Stimulated activated memory B cell treated with anti-CD40 and anti-IgM and Interleukin-4, amounts not matched to agents 10 μg/mL and 1 μg/mL and 100 μg/mL, for 72 hours (primary cell): ENCODE measurements at places on chromosomes 1 and 21.
A peak's percentile ranks its signal among the peaks of the same experiment; 100 is the strongest.

- ATAC-seq: no peak
Measured at GRCh38 chr1:100924991-100925390, 29.1 kb downstream of the SLC30A7 start.

DNA sequence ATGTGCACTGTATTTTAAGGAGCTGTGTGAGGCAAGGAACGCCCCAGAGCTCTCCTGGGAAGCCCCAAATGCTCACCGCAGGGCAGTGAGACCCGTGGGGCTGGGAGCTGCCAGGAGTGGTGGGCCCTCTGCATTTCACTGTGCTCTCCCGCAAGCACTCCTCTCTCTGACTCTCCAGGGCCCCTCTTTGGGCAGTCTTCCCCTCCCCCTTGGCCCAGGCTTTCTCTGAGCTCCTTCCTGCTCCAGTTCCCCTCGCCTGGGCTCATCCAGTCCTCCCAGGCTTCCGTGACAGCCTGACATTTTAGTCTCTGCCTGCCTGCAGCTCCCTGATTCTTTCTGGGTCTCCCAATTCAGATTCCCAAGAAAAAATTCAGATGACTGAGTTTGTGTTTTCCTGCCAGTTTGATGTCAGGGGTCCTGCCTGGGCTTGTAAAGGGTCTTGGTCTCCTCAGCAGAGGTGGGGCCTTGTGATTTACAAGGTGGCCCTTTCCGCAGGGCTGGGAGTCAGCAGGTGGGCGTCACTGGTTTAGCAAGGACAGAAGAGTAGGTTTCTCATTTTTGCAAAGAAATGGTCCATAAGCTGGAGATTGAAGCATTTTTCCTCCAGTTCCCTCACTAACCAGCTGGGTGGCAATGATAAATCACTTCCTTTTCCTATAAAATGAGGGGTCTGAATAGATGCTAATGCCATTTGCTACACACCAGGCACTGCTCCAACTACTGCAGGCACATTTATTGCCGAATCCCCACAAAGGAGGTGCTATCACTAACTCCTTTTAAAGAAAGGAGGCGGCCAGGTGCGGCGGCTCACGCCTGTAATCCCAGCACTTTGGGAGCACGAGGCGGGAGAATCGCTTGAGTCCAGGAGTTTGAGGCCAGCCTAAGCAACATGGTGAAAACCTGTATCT is 1.9 kb upstream of the CA6 start:
- ATAC-seq: no peak

- peak; percentile 96 for ATAC-seq
Measured at GRCh38 chr21:14545906-14546480, at the start of gene SAMSN1. Gene SAMSN1 (minus strand): TSS chr21:14546315. CDS start chr21:14546261, 54 bp downstream.

DNA sequence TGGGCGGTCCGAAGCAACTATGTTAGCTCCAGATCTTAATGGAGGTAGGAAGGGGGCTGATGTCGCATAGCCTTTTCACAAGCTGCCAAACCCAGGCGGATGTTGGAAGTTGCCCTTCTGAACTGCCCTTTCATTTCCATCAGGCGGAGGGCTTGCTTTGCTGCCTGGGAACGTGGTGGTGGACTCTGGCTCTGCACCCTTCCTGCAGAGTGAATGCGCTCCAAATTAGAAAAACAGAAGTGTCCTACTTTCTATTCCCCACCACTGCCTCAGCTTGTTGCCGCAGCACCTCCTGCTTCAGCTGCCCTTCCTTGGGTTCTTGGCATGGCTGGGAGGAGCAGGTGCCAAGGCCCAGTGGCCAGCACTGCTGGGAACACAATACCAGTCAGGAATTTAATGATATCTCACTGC is 60.6 kb downstream of the AK4 start:
- ATAC-seq: no peak

DNA sequence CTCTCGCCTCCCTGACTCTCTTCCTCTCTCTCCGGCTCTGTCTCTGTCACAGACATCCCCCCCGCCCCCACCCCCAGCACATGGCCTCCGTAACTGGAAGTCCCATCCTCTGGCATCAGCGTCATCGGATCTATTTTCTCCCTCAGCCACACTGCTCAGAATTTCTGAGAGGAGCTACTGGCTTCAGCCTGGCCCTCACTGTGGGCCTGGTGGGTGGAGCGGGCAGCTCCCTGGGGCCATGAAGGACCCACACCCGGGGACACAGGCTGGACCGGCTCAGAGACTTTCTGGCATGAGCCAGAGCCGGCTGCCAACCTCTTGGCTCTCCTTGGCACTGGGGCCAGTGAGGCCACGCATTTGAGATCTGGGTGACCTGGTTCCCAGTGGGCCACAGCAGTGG is 61.2 kb upstream of the CASZ1 start:
- no peak for ATAC-seq

DNA sequence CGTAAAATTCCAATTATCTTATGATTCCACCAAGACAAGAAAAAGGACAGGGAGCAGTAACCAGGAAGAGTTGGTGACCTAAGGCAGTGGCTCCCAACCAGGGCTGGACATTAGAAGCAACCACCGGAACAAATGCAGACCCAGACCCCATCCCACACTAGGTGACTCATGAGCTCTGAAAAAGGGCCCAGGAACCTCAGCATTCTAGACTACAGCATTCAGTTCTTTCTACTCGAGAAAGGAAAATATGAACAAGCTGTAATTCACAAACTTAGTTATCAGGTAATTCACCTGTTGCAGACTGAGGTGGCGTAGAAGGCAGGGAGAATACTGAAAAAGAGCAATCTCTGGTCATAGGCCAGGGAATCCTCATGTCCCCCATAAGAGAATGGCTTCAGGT is 138.4 kb upstream of the KRTAP19-8 start:
- ATAC-seq: no peak

DNA sequence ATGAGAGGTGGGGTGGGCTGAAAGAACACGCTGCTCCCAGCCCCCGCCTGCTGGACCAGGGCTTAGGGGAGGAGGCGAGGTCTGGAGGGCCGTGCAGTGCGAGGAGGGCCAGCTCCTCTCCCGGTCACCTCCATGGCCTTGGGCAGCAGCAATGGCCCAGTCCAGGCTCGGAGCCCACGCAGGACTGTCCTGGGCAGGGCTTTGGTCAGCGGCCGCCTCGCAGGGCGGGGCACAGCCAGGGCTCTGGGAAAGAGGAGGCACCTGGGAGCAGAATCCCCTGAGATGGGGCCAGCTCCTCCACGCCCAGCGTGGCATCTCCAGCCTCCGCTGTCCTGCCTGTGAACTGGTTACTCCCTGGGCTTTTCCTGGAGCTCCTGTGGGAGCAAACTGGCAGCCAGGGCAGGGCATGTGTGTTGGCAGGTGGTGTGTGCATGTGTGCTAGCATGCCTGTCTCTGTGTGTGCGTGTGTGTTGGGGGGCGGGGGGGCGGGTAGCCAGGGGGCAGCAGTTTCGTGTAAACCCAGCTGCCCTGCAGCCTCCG is 27.4 kb downstream of the ARHGEF16 start:
- ATAC-seq: no peak

DNA sequence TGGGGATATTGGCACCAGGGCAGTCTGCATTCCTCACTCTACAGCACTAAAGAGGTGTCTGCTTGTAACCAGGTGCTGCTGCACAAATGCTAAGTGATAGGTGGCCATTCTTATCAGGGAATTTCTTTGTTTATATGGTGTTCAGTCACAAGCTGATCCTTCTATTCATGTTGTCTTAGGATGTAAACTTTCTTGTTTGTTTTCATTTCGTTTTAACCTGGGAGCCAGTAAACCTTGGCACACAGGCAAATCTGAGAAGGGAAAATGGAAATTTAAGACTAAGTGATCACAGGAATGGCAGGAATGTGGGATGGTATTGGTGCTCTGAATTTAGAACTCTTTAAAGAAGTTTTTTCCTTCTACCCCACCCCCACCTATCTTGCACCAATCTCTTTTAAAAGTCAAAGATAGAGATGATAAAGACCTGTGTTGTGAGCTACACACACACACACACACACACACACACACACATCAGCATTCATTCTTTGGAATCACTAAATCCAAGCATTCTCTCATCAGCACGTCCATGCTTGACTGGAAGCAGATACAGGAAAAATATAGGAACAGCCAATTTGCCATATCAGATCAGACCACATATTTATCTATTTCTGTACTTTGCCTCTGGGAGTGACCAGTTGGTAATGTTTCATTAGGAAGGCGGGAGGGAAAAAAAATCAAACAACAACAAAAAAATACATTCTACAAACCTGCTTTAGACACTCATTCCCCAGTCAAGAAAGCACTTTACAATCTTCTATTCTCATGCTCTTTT is 451.4 kb upstream of the ADGRL2 start:
- ATAC-seq: no peak

- ATAC-seq: peak; percentile 94
Measured at GRCh38 chr1:84944767-84945486, 51.9 kb upstream of the LPAR3 start.

DNA sequence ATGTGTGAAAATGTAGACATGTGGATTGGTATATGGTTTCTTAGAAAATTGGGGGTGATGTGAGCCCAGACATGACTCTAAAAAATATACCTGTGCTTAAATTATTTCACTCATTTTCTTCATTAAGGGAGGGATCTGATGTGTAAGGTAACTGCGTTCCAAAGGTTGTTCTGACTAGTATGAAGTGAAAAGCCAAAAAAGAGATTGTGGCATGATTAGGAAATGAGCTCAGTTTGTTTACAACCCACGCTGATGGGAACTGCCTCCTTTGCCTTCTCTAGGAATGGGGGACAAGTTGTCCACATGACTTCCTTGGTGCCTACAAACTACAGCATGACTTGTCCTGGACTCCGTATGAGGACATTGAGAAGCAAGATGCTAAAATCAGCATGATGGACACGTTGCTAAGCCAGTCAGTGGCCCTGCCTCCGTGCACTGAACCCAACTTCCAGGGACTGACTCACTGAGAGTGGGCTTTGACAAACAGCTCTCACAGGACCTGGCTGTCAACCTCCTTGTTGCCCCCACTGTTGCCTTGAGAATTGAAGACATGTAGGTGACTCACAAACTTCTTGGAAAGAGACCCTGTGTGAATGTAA is 8.0 kb downstream of the C1orf50 start:
- ATAC-seq: no peak

GRCh38 chr1:96095849-96096612 is 625.6 kb upstream of the PTBP2 start:
- no peak for ATAC-seq

GRCh38 chr1:213051127-213051880 is at the start of gene RPS6KC1:
Gene RPS6KC1 (plus strand): TSS chr1:213051241. CDS start chr1:213051405, 164 bp downstream.
- ATAC-seq: peak; percentile 99

GRCh38 chr1:67749844-67750690 is 65.1 kb downstream of the GADD45A start:
- peak; percentile 40 for ATAC-seq

- ATAC-seq: no peak
Measured at GRCh38 chr1:55466921-55467320, 251.8 kb upstream of the USP24 start.

- no peak for ATAC-seq
Measured at GRCh38 chr1:29237852-29238619, 1.7 kb downstream of the PTPRU start.

DNA sequence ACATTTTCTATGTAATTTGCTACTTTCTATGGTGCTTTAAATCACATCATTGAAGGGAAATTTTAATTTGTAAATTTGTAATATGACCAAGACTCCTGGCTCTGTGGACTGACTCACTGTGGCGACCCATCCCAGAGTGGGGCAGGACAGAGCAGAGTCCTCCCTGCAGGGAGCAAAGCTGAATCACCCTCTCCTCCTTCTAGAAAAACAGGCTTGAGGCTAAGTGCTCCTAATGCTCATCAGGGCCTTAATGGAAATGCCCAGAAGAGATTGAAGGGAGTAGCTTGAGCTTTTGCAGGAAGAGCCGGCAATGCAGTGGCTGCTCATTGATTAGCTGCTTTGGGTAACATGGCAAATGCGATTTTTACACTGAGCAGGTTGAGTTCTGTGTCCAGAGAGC is 16.8 kb downstream of the S100A10 start:
- no peak for ATAC-seq

DNA sequence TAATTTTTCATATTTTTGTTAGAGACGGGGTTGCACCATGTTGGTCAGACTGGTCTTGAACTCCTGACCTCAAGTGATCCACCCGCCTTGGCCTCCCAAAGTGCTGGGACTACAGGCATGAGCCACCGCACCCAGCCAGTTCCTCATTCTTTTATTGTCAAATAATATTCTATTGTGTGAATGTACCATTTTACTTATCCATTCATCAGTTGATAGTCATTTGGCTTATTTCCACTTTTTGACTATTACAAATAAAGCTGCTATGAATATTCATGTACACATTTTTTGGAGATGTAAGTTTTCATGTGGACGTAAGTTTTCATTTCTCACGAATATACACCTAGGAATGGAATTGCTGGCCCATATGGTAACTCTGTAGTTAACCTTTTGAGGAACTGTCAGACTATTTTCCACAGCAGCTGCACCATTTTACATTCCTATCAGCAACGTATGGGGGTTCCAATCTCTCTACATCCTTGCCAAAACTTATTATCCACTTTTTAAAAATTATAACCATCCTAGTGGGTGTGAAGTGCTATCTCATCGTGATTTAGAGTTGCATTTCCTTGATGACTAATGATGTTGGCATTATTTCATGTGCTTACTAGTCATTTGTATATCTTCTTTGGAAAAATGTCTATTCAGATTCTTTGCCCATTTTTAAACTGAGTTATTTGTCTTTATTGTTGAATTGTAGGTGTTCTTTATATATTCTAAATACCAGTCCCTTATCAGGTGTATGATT is 12.7 kb downstream of the PACC1 start:
- ATAC-seq: no peak

DNA sequence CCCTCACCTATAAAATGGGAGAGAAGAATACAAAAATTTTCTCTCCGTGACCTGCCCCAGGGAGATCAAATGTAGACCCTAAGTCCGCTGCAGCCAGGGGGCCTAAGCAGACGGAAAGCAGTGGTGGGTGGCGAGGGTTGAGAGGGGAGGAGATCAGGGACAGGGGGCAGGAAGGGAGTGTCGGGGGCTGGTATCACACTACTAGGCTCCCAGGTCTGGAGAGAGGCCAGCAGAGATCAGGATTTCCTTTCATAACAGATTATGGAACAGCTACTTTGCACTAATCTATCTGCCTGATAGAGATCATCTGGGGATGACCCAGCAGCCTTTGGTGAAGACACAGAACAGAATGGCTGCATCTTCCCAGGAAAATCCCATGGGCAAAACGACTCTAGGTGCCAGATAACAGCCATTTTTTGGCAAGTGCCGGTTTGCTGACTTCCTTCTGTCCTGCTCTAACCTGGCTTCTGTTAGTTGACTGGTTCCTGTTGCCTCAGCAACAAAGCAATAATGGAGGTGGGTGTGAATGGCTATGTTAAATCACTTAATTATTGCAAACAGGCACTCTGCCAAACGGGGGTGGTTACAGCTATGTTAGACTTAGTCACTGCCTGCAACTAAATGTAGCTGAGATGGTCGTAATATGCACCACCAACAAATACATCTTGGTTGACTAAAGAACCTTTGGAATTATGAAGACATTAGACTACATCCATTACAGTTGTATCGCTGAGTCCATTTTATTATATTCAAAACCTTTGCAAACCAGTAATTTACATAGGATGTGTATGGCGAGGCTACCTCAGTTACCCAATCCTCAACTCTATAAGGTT is 30.0 kb upstream of the EPS8L3 start:
- ATAC-seq: no peak

DNA sequence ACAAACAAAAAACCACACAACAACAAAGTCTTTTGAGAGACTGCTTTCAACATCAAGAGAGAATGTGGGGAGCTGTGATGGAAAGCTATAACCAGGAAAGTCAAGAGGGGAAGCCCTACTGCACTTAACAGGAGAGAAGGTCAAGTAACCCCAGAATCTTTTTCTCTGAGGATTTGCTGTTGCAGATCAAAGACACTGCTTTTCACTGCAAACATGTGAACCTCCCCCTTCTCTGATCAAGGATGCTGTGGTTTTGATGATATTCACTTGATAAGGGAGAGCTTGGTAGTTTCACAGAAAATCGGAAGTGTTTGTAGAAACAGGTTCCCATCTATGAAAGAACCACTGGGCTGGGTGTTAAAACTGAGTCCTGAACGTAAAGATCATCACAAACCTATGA is 4.8 kb downstream of the ETV3 start:
- no peak for ATAC-seq
